Mammary epithelial cell (primary cell): ENCODE measurements at places on chromosomes 5 and 9. TPM values are rescaled to one million over a fixed set of nuclear protein-coding genes. Genes with fewer than 3 reads are reported as not detected.

GRCh38 chr5:57887851-57888621 is 405.4 kb upstream of the ACTBL2 start:
- peak; percentile 72 for DNase-seq

- DNase-seq, result peak; percentile 1
Observed at GRCh38 chr5:65247594-65247993, 234.1 kb downstream of the ADAMTS6 start.

The ELOVL7 gene
- 17.8 TPM for total RNA-seq

The PIK3R1 gene
- 195 TPM for total RNA-seq

- no peak for DNase-seq
Observed at GRCh38 chr9:80223897-80224296, 652.1 kb downstream of the TLE4 start.

The COL15A1 gene
- 0.50 TPM for total RNA-seq

DNA sequence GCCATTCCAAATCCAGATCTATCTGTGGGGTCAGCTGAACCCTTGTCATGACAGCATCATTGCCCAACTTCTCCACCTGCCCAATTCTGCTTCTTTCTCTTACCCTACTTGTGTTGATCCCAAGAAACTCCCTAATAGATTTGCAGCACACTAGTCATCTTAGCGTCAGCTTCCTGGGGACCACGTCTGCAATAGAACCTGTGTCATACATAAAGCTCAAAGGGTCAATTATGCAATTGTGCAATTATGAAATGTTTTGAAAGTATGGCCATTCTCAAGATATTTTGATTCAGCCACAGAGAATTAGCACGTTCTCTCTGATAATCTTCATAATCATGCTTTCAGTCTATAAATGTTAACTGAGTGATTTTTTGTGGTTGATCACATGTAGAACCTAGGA is 87.4 kb upstream of the PAPPA start:
- no peak for DNase-seq

The LEAP2 gene
- 0.17 TPM for total RNA-seq

The IFNK gene
- total RNA-seq, result not detected

GRCh38 chr5:142720641-142721271 is 34.9 kb upstream of the FGF1 start:
- DNase-seq, result peak; percentile 100

DNA sequence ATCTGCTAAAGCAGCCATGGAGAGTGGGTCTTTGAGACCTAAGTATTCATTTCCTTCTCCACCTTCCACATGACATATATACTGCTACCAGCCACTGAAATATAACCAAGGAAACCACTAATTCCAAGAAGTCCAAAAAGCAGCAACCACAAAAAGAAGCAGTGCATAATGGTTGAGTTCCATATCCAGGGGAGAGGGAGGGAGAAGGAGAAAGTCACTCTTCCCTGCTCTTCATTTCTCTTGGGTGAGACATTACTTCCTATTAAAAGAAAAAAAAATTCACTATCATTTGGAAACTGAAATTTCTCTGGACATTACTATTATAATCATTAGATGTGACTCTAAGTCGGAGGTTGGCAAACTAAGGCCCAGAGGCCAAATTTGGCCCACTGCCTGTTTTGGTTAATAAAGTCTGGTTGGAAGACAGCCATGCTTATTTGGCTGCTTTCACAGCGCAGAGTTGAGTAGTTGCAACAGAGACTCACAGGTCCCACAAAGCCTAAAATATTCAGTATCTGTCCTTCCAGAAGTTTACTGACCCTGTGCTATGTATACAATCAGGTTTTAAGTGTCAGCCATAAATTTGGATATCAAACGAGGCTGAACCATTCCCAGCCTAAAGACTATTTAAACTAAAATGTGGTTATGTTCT is 168.6 kb downstream of the MPDZ start:
- no peak for DNase-seq

GRCh38 chr5:177494346-177495195 is 2.8 kb downstream of the PDLIM7 start:
- peak; percentile 89 for DNase-seq

GRCh38 chr5:13303445-13303844 is 641.0 kb downstream of the DNAH5 start:
- DNase-seq, result no peak

GRCh38 chr9:131774636-131775035 is 34.8 kb upstream of the RAPGEF1 start:
- no peak for DNase-seq

DNA sequence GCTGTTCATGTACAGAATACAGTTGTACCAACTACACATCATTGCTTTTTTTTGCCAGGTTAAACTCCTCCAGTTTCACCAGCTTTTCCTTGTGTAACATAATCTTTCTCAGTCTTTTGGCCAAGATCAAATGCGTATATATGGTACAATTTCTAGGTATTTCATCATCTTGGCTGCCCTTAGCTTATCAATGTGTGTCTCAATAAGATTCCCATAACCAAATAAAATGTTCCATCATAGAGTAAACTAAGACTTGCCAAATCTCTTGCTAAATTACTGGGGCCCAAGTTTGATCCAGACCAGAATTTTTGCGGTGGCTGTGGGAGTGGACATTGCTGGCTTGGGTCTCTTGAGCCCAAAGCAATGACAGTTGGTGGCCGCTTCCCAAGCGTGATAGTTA is 24.3 kb upstream of the ERBIN start:
- no peak for DNase-seq

- no peak for DNase-seq
Observed at GRCh38 chr5:135831851-135832555, 2.5 kb upstream of the SLC25A48 start.

GRCh38 chr5:180601591-180602480 is 10.5 kb upstream of the SCGB3A1 start:
- DNase-seq, result no peak

GRCh38 chr5:172791726-172792445 is 20.9 kb upstream of the DUSP1 start:
- DNase-seq, result no peak

The TRAF2 gene
- 12.2 and 27.8 TPM in 2 replicates for total RNA-seq

GRCh38 chr5:116486588-116486987 is 88.0 kb downstream of the SEMA6A start:
- DNase-seq, result no peak

DNA sequence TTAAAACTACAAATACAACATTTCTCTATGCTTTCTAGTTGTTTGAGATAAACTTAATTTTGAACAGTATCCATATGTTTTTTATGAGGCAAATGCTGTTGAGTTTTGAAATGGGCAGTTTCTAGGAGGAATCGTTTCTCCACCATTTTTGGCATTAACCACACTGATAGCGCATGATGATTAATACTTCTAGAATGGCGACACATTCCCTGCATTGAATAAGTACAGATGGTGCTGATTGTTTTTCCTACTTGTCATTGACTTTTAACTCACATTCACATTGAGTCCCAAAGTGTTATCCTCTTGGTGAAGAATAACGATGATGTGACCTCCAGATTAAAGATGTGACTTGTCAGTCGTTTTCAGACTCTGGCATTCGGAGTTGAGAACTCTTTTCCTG is 6.5 kb upstream of the CCDC192 start:
- no peak for DNase-seq

GRCh38 chr5:35685161-35685560 is 67.5 kb downstream of the SPEF2 start:
- DNase-seq, result no peak

GRCh38 chr5:1479581-1480188 is 34.4 kb upstream of the SLC6A3 start:
- no peak for DNase-seq

GRCh38 chr5:136308212-136308795 is 57.0 kb downstream of the TRPC7 start:
- DNase-seq, result no peak

The TMC1 gene
- not detected in 2 replicates for total RNA-seq

DNA sequence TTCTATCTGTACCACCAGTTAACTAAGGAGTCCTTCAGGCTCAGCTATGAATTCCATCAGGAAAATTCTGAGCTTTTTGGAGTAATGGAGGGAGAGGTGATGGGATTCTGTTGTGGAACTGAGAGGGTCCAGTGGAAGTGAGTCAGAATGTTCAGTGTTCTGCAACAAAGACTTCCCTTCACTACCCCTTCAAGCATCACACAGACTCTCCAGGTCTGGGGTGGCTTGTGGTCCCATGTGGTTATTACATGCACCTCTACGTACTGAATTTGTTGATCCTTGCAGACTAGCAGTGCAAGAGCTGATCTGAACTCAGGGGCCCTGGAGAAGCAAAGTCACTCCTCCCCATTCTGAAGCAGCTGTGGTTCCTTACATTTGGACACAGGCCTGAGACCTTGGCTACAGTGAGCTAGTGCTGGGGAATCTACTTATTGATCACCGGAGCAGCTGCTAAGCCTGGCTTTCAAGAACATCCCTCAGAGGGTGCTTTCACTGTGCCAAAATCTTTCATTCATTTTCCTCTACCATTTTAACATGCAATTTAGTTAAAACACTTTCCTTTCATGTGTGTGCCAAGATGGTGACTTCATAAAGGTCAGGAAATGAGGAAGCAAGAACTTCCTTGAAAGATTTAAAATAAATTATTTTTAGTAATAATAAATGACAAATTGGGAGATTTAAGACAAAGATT is 75.0 kb upstream of the TNC start:
- DNase-seq, result no peak

GRCh38 chr5:124858612-124859011 is 112.2 kb upstream of the ZNF608 start:
- DNase-seq, result no peak

DNA sequence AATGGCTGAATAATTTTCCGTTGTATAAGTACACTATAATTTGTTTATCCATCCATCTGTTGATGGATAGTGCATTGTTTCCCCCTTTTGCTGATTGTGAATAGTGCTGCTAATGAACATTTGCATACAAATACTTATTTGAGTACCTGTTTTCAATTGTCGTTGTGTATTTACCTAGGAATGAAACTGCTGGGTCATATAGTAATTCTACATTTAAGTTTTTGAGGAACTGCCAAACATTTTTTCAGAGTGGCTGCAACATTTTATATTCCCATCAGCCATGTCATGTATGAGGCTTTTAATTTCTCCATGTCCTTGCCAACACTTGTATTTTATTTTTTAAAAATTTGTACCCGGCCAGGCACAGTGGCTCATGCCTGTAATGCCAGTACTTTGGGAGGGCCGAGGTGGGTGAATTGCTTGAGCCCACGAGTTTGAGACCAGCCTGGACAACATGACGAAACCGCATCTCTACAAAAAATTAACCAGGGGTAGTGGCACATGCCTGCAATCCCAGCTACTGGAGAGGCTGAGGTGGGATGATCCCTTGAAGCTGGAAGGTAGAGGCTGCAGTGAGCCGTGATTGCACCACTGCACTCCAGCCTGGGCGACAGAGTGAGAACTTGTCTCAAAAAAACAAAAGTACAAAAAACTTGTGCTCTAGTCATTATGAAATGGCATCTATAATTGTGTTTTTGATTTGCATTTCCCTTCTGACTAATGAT is 2.2 kb upstream of the ANXA6 start:
- DNase-seq, result no peak

DNA sequence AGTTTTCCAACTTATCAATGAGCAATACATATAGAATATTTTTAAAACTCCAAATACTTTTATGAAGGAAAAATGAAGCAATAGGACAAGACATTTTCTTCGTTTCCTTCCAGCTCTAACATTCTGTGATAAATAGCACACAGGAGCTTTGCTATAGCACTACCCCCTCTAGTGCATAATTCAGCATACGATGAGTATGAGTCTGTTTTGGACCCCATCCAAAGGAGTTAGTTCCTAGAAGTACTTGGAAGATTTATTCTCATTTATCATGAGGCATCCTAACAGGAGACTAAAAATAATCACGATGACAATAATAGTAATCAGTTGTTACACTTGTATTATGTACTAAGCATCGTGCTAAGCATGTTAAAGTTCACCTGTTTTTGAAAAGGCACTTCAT is 1061.3 kb upstream of the DMAC1 start:
- no peak for DNase-seq

DNA sequence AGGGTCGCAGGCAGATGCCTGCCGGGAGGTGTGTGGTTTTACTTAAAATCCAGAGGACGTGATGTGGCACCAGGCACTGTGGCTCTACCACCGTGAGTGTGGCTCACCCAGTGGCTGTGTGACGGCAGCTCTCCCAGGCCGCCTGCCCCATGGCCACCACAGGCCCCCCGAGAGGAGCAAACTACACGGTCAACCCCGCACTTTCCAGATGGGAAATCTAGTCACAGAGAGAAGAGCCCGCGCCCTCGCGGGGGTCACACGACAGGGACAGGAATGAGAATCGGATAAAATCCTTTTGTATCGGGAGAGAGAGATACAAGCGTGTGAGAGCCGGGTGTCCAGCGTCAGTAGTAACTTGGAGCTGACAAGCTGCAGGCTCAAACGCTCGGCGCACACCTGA is 24.4 kb downstream of the TERT start:
- DNase-seq, result no peak

GRCh38 chr9:115443890-115444289 is 325.9 kb upstream of the TNC start:
- no peak for DNase-seq

- no peak for DNase-seq
Observed at GRCh38 chr9:94303321-94303720, 25.1 kb downstream of the NUTM2F start.

The CENPP gene
- total RNA-seq, result 3.0 TPM

GRCh38 chr9:98625728-98626127 is 83.0 kb downstream of the GABBR2 start:
- DNase-seq, result no peak

The IL5 gene
- not detected for total RNA-seq

- DNase-seq, result no peak
Observed at GRCh38 chr5:157721159-157721558, 10.1 kb upstream of the THG1L start.

DNA sequence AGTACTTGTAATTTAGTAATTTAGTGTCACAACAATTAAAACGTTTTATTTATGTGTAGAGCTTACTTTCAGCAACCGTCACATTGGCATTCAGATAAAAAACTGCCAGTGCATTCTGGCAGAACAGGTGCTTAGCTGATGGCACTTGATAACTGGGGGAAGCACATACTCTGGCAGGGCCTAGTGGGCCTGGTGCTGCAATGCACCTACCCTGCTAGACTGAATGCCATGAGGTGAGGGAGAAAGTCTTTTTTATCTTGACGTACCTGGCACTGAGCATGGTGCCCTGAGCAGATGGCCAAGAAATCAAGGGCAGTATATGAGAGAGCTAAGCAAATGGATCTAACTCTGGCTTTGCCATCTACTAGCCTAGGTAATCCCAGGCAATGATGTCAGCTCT is 280.6 kb upstream of the EFNA5 start:
- DNase-seq, result no peak

DNA sequence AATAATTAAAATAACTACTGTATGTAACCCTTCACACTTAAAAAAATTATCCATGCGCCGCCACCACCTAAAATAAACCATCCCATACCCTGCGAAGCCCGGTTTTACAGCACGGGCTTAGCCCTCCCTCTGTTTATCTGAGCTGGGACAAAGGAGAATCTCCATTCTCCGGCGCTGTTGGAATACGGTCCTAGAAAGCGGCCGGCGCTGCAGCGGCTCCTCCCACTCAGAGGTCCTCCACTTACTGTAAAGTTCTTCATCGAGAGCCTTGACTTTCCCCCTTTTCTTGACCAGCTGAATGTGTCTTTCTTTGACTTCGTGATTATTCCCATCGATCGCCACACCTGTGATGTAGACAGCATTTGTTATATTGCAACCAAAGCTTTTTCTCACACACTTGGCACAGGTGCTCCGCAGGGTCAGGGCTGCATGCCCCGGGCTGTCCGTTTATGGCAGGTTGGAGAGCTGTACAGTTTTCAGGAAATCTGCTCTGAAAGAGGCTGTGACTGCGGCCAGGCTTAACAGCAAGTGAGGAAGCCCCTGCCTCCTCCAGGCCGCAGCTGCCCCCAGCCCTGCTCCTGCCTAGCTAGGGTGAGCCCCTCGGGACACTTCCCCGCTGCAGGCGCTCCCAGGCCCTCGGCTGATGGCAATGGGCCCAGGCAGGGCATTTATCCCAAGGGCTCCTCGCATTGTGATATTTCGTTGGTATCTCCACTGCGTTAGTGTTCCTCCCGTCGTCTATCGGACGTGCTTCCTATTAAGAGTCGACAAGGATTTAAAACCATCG is 16.7 kb downstream of the GFPT2 start:
- DNase-seq, result no peak
